Esophagus squamous epithelium (tissue), 5 donors: ENCODE measurements at places on chromosomes 3 and 15. TPM values are rescaled to one million over a fixed set of nuclear protein-coding genes. Genes with fewer than 3 reads are reported as not detected.

DNA sequence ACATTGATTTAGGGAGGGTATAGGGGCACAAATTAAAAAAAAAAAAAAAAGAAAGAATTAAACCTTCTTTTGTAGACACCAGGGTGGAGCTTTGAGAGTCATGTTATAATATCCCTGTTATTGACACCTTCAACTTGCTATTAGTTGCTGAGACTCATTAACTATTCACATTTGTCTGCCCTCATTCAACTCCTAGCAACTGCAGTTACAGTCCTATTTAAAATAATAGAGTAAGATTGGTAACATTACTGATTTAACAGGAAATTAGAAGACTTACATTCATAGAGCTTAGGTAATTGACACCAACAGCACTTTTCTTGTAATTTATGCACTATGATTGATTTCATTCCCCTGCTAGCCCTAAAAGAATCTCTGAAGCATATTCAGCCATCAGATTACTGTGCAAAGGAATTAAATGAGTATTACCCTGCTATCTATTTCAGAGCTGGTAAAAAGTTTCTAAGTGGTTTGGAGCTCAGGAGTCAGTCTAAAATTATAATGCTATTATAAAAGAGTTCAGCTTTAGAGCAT is 148.8 kb upstream of the TBL1XR1 start:
- H3K4me3 ChIP-seq: no peak overlapping the region
- peaks cover 13% of the 10 kb centered on the region for H3K4me1 ChIP-seq
- peak overlapping the region; percentile 69 for H3K27ac ChIP-seq
- no peaks in the 10 kb centered on the region for H3K27me3 ChIP-seq
- DNase-seq: no peak

GRCh38 chr3:71315431-71315830 is 268.1 kb downstream of the FOXP1 start:
- H3K4me1 ChIP-seq: peaks cover 10% of the 10 kb centered on the region
- DNase-seq: no peak
- H3K36me3 ChIP-seq: no peaks in the 10 kb centered on the region
- H3K27me3 ChIP-seq: no peaks in the 10 kb centered on the region
- H3K4me3 ChIP-seq: no peak overlapping the region

- H3K4me3 ChIP-seq: no peak overlapping the region
- peaks cover 21% of the 10 kb centered on the region for H3K4me1 ChIP-seq
Observed at GRCh38 chr15:56988219-56988618, 69.8 kb downstream of the TCF12 start.

Gene TMEM207
- total RNA-seq: not detected

Gene DPPA2
- not detected for total RNA-seq

DNA sequence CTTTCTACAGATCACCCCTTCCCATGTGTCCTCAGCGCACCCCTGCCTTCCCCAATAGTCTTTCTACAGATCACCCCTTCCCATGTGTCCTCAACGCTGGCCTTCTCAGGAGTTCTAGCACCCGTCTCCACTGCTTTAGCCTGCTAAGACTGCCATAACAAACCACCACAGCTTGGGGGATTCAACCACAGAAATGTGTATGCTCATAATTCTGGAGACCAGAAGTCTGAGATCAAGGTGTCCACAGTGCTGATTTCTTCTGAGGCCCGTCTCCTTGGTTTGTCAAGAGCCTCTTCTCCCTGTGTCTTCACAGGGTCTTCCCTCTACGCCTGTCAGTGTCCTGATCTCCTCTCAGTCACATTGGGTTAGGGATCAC is 68.1 kb upstream of the CGNL1 start:
- H3K4me3 ChIP-seq: no peak overlapping the region
- H3K4me1 ChIP-seq: peaks cover 12% of the 10 kb centered on the region
- H3K27me3 ChIP-seq: no peaks in the 10 kb centered on the region
- no peak overlapping the region for H3K27ac ChIP-seq
- H3K36me3 ChIP-seq: no peaks in the 10 kb centered on the region
- DNase-seq: no peak

DNA sequence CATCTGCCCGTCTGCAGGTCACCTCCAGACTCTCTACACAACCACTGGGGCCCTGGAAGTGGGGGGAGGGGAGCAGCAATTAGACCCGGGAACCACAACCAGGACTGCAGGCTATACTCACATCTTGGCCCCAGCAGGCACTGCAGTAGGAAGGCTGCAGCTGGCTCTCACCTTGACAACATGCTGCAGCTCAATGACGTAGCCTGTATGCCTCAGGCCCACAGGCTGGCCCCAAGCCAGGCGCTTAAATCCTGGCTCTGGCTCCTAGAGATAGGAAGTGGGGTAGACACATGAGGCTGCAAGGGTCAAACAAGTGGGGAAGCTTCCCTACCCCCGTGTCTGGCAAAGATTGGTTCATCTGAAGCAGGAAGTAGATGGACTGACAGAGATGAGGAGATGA is 4.6 kb upstream of the QRICH1 start:
- no peak overlapping the region for H3K4me3 ChIP-seq
- no peak overlapping the region for H3K27ac ChIP-seq
- DNase-seq: no peak
- no peaks in the 10 kb centered on the region for H3K27me3 ChIP-seq
- peaks cover 28% of the 10 kb centered on the region for H3K36me3 ChIP-seq

Gene GOLGA6L7
- not detected for total RNA-seq

Gene LSMEM2
- total RNA-seq: not detected

GRCh38 chr15:86336051-86336788 is 256.5 kb downstream of the AGBL1 start:
- H3K4me1 ChIP-seq: peaks cover 3% of the 10 kb centered on the region
- H3K4me3 ChIP-seq: no peak overlapping the region
- H3K36me3 ChIP-seq: no peaks in the 10 kb centered on the region
- no peaks in the 10 kb centered on the region for H3K27me3 ChIP-seq

- H3K4me3 ChIP-seq: no peak overlapping the region
- no peaks in the 10 kb centered on the region for H3K27me3 ChIP-seq
- DNase-seq: no peak
- H3K27ac ChIP-seq: no peak overlapping the region
Observed at GRCh38 chr15:29121907-29122306, 147.7 kb downstream of the NSMCE3 start.

- peaks cover 14% of the 10 kb centered on the region for H3K4me1 ChIP-seq
- no peak overlapping the region for H3K4me3 ChIP-seq
- no peak for DNase-seq
- no peaks in the 10 kb centered on the region for H3K27me3 ChIP-seq
Observed at GRCh38 chr3:53566461-53567145, 72.2 kb downstream of the CACNA1D start.

DNA sequence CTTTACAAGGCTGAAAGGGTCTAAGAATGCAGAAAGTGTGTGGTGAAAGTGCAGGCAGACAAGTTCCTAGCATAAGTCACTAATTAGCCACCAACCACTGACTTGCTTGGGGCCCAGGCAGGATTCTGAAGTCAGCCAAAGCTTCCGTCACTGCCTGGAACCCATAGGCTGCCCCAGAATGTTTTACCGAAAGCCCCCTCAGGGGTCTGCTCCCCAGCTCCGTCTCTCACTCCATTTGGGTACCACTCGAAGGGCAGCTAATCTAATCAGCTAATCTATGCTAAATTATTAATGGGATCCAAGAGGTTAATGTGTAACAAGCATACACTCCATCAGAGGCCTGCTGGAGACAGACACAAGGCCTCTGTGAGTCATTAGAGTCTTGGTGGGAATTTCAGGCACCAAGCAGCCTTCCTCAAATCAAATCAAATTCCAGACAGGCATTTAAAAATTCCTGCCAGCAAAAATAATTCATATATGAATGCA is 13.2 kb downstream of the ADAMTS9 start:
- no peaks in the 10 kb centered on the region for H3K27me3 ChIP-seq
- H3K36me3 ChIP-seq: no peaks in the 10 kb centered on the region
- no peaks in the 10 kb centered on the region for H3K4me1 ChIP-seq
- DNase-seq: no peak
- no peak overlapping the region for H3K4me3 ChIP-seq

Gene UNC13C
- not detected for total RNA-seq

- no peak overlapping the region for H3K27ac ChIP-seq
- H3K4me3 ChIP-seq: no peak overlapping the region
- DNase-seq: no peak
- H3K36me3 ChIP-seq: no peaks in the 10 kb centered on the region
Observed at GRCh38 chr3:154799800-154800199, 280.3 kb upstream of the MME start.

DNA sequence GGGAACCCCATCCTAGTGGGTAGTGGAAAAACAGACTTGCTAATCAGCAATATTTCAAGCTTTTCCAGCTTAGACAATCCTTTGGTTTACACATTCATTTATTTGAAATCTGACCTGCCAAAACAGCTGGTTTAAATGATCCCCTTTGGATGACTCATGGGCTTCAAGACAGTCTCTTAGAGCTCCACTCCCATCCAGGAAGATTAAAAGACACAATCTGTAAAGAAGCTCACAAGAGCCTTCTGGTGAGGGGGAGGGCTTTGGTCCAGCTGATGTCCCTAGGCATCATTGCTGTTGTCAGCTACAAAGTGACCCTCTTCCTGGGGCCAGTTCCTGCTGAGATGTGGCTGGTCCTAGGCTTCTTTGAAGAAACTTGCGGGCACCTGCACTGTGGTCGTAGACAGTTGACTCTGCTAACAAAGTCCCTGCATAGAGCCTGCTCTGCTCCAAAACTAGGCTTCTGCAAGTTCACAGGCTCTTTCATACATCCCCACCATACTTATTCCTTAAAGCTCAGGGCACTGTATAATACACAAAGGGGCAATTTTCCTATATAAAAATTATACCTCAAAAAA is 73.7 kb downstream of the IGSF11 start:
- peaks cover 21% of the 10 kb centered on the region for H3K4me1 ChIP-seq
- H3K27me3 ChIP-seq: no peaks in the 10 kb centered on the region
- DNase-seq: no peak
- no peak overlapping the region for H3K27ac ChIP-seq
- H3K4me3 ChIP-seq: no peak overlapping the region
- no peaks in the 10 kb centered on the region for H3K36me3 ChIP-seq

DNA sequence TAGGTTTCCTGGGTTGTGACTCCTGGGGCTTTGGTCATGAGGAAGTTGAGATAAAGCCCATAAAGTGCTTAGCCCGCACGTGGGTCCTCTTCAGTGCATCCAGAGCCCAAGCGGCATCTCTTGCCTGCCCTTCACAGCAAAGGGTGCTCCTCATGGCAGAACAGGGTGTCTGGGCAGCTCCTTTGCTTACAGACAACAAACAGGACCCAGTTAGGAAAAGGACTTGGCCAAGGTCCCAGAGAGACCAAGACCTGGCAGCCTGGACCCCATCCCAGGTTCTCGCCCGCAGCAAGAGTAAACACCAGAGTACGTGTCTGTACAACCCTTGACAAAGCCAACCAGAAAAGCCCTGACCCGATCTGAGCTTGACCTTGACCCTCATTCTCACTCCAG is 27.0 kb downstream of the ALS2CL start:
- H3K27me3 ChIP-seq: no peaks in the 10 kb centered on the region
- H3K4me1 ChIP-seq: peaks cover 34% of the 10 kb centered on the region
- DNase-seq: no peak
- no peak overlapping the region for H3K4me3 ChIP-seq

- no peaks in the 10 kb centered on the region for H3K4me1 ChIP-seq
- no peaks in the 10 kb centered on the region for H3K27me3 ChIP-seq
- H3K4me3 ChIP-seq: no peak overlapping the region
- peak overlapping the region; percentile 53 for H3K27ac ChIP-seq
- H3K36me3 ChIP-seq: no peaks in the 10 kb centered on the region
Observed at GRCh38 chr3:16841041-16841753, 43.6 kb upstream of the PLCL2 start.

DNA sequence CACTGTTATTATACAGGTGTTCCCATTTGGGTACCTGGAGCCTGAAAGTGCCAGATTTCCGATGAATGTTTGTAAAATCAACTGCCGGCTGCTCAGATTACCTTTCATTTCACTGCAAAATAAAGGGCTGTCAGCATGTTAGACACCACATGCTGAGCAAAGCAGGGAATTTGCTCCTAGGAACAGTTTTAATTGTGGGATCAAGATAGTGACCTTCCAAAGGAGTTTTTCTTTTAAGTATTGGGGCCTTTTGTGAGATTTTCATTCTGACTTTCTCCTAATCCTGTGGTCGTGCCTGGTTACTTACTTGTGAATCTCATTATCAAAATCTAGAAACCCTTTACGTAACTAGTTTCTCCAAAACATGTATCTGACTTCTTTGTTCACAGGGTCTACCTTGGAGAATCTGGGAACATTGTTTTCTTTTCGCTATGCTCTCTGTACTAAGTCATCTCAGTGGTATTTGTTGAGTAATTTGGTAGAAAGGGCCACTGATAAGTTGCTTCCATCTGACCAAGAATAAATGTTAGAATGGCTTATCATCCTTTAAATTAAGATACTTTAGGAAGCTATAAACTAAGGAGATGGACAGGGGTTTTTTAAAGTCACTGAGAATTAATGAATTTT is 40.8 kb upstream of the LRTM1 start:
- H3K27me3 ChIP-seq: no peaks in the 10 kb centered on the region
- H3K4me1 ChIP-seq: peaks cover 10% of the 10 kb centered on the region
- H3K4me3 ChIP-seq: no peak overlapping the region

Gene LDHAL6B
- not detected for total RNA-seq

DNA sequence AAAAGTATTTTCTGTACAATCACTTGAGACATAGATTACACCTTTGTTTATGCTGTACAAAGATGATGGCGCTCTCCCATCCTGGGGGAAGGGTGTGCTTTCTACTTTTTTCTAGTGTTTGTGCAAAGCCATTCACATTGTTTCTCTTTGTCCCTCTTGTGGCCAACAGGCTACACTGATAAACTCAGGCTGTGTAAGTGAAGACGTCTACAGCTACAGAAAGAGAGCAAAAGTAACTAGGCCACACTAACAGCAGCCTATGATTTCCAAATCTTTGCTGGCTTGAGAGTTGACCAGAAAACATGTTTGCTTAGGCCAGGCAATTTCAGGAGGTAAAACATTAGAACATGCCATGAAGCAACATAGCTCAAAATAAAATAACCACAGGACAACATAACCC is 75.1 kb downstream of the FOXB1 start:
- H3K4me3 ChIP-seq: no peak overlapping the region
- H3K27ac ChIP-seq: no peak overlapping the region

Gene KNG1
- total RNA-seq: not detected

DNA sequence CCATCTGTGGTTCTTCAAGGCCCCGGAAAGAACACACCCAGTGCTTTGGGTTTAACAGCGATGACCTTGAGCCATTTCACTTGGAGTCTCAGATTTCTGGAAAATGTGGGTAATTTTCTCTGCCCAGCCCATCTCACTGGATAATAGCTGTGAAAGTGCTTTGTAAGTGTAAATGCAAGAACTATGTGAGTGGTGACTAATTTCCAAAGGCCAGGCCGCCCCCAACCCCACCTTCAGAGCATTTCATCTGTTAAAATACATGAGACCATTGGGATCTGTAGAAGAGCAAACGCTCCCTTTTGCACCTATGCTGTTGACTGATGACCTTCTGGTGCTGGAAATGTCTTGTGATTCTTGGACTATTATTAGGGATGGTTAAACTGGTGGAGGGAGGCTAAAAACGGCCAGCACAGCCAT is 196.8 kb upstream of the LPP start:
- no peak overlapping the region for H3K4me3 ChIP-seq
- no peaks in the 10 kb centered on the region for H3K36me3 ChIP-seq
- no peak overlapping the region for H3K27ac ChIP-seq
- peaks cover 12% of the 10 kb centered on the region for H3K4me1 ChIP-seq
- no peak for DNase-seq

- H3K4me3 ChIP-seq: no peak overlapping the region
- no peaks in the 10 kb centered on the region for H3K4me1 ChIP-seq
- no peaks in the 10 kb centered on the region for H3K36me3 ChIP-seq
- no peak for DNase-seq
- H3K27ac ChIP-seq: no peak overlapping the region
- H3K27me3 ChIP-seq: no peaks in the 10 kb centered on the region
Observed at GRCh38 chr3:67204951-67205350, 206.8 kb downstream of the KBTBD8 start.

Gene GMPPB
- 43.7 TPM for total RNA-seq
